ENCODE measurements at places on chromosomes 11 and 22. TPM values are rescaled to one million over a fixed set of nuclear protein-coding genes. Genes with fewer than 3 reads are reported as not detected.

The FGF19 gene
- not detected for polyA plus RNA-seq

DNA sequence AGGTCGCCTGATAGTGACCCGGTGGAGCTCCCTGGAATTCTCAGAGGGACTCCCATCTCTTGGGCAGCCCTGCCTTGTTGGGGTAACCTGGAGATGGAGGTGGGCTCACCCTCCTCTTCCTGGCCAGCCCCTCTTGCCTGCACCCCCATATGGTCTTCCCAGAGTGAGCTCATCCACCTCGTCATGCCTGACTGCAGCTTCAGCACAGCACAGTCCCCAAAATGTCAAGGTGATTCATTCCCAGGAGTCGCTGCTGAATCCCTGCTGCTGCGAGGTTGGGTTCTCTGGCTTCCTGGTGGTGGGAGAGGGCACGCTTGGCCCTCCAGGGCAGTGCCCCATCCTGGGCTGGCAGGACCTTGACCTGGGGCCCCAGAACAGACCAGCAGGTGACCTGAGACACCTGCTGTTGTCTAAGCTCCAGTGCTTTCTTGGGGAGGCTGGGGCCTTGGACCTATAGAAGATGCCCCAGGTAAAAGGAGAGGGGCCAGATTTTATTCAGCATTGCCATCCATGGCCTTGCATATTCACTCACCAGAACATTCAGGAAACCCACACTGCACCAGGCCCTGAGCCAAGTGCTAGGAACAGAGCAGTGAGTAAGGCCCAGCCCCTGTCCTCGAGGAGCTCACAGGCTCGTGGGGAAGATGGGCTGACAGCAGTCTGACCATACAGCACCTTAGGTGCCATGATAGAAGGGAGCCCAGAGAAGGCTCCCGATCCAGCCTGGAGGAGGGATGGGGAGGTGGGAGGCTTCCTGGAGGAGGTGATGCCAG is 72.9 kb downstream of the CACNA1I start:
- DNase-seq: no peak

DNA sequence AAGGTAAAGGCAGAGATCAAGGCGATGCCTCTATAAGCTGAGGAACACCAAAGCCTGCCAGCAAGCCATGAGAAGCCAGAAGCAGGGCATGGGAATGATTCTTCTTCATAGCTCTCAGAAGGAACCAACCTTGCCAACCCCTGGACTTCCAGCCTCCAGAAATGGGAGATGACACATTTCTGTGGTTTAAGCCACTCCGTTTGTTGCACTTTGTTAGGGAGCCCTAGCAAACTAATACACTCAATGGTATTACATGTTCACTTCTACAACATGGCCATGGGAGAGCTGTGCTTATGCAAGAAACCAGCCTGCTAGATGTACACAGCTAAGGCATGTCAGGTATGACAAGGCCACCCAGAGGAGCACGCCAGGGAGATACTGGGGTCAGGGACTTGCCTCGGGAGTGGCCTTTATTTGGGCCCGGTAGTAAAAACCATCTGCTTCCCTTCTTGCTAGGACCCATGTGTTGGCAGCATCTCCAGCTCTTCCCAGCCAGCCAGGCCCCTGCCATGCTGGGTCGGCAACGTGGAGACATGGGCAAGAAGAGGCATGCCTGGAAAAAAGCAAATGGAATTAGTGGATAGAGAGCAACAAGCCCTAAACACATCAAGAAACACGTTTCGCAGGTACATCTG is 3.6 kb downstream of the C11orf16 start:
- no peak for DNase-seq

- DNase-seq: no peak
Measured at GRCh38 chr11:121958323-121958970, 157.6 kb downstream of the BLID start.

DNA sequence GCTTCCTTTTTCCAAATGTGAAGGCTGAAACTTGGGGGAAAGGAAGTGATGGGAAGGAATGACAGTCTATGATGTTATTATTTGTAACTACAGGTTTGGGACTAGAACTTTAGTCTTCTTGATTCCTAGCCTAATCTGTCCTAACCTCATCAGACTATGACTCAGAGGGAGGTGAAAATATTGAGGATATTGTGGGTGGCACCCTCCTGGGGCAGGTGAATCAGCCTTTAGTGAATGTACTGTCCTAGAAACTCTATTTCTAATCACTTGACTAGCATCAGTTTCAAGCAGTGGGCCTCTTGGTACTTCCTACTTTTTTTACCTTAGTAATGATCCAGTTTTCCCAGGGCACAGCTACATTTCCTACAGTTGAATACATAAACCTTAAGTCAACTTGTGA is 829.0 kb upstream of the API5 start:
- DNase-seq: no peak

Data from right lung (tissue), 10 donors.